ENCODE measurements at places on chromosomes 1 and 21. TPM values are rescaled to one million over a fixed set of nuclear protein-coding genes. Genes with fewer than 3 reads are reported as not detected.
A peak's percentile ranks its signal among the peaks of the same experiment; 100 is the strongest.

HSPB7 gene
- total RNA-seq = not detected

RNU1-4 gene
- total RNA-seq = 3,257 TPM

FAM229A gene
- total RNA-seq = 17.4 TPM

TNFRSF8 gene
- total RNA-seq = 0.17 TPM

GPR52 gene
- total RNA-seq = 1.8 TPM

DNALI1 gene
- 0.11 TPM for total RNA-seq

C1orf56 gene
- 1.9 TPM for total RNA-seq

DNA sequence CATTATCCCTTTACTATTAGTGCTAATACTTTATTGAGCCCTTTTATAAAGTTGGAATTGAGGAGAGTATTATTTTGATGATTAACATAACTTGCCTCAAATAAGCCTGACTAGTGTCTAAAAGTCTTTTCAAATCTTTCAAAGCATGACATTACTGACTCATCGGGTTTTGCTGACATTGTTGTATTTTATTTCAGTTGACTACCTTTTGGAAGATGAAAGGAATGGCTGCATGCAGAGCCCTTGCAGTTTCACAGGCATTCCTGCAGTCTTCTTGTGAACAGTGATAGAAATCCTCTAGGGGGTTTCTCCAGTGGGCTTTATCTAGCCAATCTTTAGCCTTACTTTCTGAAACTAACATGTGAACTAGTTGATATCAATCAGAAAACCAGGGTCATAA lies 43.0 kb upstream of the TMEM61 start:
- no peak for DNase-seq

DNA sequence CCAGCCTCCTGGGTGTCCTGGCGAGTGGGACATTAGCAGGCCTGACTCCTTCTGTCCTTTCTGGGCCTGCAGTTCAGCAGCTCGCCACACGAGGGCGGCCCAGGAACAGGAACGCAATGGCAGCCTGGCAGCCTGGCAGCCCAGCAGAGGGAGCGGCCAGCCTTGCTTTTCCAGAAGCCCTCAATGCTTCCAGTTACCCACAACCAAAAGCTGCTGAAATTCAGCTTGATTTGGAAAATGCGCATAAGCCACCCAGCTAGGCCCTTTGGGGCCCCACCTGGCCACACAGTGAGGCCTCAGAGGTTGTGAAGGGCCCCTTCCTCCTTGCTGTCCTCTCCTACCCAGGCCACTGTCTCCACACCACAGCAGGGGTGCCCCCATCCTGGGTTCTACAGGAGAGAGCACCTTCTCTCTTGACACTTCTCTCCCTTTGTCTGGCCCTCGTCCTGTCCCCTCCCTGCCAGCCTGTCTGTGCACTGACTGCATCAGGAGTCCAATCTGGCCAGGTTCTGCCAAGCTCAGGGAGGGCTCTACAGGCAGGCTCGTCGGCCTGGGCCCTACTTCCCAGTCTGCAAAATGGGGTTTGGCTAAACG lies 103.4 kb upstream of the VAMP3 start:
- DNase-seq = peak; percentile 89

- DNase-seq = no peak
These were observed 16.3 kb downstream of the IER5 start for GRCh38 chr1:181104790-181105133.

Measured in activated naive CD8-positive, alpha-beta T cell treated with anti-CD3 and anti-CD28 coated beads, Interleukin-2, amount 10 ng/mL, durations not matched to agents 7 days and 5 days (primary cell).